ENCODE measurements at places on chromosomes 3 and 15. TPM values are rescaled to one million over a fixed set of nuclear protein-coding genes. Genes with fewer than 3 reads are reported as not detected.

LYSMD2 gene
- 11.0 TPM for total RNA-seq

C3orf38 gene
- total RNA-seq, result 20.8 TPM

TMEM43 gene
- total RNA-seq, result 103 TPM

B3GALNT1 gene
- total RNA-seq, result 41.2 TPM

SI gene
- total RNA-seq, result not detected

TMEM40 gene
- total RNA-seq, result not detected

CILP gene
- total RNA-seq, result not detected

ZNF660 gene
- total RNA-seq, result 2.4 TPM

OR5K2 gene
- total RNA-seq, result not detected
